ENCODE measurements at places on chromosomes 2 and 18.

DNA sequence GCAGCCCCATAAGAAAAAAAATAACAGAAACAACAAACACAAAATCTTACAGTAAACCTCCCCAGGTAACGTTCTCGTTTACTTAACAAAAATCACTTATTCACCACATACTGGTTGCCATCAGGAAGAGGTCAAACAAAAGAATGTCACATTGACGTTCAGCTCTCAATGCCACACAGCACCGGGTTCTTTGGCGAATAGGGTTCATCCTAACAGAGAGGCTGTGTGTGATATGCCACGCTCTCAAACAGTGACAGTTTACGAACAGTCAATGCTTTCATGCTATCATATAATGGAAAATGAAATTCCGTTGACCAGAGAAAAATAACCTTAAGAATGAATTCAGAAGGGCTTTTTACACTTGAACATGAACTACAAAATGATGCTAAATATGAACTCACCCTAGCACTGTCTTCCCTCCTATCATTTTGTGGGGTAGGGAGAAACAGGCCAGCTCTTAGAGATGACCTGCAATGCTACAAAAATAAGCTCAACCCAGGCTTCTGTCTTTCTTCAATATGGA is 2.0 kb downstream of the TMEM163 start:
- DNase-seq: no peak

GRCh38 chr2:235054919-235055318 is 103.1 kb downstream of the SH3BP4 start:
- DNase-seq: no peak

- no peak for DNase-seq
Observed at GRCh38 chr18:6751222-6751621, 21.7 kb downstream of the ARHGAP28 start.

DNA sequence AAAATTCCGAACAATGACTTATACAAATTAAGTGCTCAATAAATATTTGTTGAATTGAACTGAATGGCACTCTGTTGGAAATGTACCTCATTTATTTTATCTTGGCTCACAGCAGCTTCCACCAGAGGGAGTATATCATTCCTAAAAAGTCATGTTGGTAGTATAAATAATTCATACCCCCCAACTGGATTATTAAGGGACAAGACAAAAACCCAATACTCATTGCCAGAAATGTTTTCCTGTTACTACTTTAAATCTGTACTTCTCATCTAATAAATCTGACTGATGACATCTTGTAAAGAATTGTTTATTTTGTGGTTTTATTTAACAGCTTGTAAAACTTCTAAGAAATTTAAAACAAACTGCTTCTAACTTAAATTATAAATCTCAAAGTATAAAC is 163.9 kb downstream of the CDH2 start:
- no peak for DNase-seq
